Activated CD8-positive, alpha-beta memory T cell treated with anti-CD3 and anti-CD28 coated beads for 4 hours (primary cell): ENCODE measurements at places on chromosomes 5 and 9.

GRCh38 chr5:16906255-16906654 lies 29.8 kb downstream of the MYO10 start:
- no peak for DNase-seq

- no peak for DNase-seq
These were observed 21.3 kb downstream of the MAML1 start for GRCh38 chr5:179753971-179754370.

DNA sequence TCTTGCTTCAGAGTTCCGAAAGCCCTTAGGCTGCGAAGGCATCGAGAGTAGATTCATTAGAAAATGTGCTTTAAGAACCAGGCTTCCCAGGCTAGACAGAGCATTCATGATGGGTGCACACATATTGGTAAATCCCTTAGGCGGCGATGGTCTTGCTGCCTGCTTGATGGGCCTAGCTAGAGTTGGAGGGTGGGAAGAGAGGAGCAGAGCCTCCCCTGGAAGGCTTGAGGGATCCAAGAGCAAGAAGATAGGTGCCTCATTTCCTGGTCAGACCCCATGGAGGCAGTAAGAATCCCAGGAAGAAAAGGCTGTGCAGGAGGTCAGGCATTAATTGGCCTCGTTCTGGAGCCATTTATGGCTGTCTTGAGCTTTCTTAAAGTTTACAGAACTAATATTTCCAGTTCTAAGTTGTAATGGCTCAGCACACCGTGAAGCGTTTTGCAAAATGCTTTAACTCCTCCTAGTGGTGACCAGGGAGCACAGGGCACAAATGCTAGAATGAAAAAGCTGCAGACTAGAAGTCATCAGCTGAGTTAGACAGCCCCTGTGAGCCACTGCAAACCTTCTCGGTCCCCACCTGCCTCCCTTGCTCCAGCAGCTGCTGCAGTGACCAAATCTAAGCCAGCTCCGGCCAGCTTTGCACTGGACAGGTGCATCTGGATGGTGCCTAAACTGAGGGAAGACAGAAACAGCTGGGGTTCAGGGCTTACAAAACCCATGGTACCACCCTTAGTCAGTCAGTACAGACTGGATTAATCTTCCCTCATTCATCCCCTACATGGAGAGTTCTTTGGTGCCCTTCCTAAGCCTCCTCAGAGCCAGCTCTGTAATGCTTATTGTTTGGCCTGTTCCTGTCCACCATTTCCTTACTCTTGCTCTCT lies 14.7 kb downstream of the SLC45A2 start:
- DNase-seq: no peak

GRCh38 chr5:88557881-88558280 lies 289.2 kb upstream of the TMEM161B start:
- DNase-seq: no peak

GRCh38 chr5:74517700-74518099 lies 122.8 kb downstream of the ENC1 start:
- no peak for DNase-seq

DNA sequence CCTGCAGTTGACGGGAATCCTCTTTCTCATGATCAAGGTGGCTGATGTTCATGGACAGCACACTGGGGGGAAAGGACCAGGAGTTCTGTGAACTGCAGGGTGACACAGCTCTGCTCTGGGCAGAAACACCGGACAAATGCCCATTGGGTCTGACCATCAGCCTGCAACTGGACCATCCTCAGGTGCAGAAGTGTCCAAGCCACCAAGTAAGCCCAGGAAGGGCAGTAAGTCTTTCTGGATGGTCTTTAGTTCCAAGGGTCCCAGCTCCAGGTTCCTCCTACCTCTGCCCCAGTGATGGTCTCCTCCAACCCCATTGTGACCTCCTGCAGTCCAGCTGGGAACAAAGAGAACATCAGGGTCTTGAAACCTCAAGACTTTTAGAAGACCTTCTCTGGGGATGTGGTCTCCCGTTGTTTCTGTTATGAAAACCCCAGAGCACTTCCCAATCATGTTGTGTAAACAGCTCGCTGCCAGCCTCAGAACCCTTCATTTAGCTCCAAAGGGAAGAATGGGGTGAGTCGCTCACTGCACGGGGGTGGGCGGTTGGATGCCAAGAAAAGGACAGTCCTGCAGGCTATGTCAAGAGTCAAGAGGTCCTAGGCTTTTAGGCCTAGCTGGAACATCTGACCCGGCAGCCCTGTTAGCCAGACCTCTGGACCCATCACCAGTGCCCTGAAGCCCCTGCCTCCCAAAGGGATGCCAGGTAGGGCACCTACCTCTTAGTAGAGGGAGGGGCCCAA lies 41.8 kb upstream of the TCF7 start:
- no peak for DNase-seq

- DNase-seq: no peak
These were observed 314.4 kb upstream of the EFNA5 start for GRCh38 chr5:107985144-107985543.

GRCh38 chr5:179488491-179488890 lies 61.9 kb upstream of the RUFY1 start:
- no peak for DNase-seq

DNA sequence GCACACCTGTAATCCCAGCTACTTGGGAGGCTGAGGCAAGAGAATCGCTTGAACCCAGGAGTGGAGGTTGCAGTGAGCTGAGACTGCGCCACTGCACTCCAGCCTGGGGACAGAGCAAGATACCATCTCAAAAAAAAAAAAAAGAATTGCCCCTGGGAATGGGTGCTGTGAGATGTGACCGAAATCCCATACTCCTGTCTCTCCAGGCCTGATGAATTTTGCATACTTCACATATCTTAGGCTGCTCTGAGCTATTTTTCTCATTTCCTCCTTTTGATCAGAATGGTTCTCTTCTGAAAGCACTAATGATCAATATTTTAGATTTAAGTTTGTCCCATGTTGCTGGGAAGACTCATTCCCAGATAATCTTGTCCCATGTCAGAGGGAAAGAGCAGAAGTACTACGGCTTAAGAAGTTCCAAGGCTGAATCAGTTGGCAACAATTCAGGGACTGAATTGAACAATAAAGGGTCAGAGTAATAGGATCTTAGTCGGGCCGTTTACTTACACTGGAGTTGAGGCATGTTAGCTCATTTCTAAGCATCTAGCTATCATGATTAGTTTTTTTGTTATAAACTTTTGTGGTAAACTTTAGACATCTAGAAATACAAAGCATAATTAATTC lies 44.2 kb upstream of the TENT2 start:
- no peak for DNase-seq

DNA sequence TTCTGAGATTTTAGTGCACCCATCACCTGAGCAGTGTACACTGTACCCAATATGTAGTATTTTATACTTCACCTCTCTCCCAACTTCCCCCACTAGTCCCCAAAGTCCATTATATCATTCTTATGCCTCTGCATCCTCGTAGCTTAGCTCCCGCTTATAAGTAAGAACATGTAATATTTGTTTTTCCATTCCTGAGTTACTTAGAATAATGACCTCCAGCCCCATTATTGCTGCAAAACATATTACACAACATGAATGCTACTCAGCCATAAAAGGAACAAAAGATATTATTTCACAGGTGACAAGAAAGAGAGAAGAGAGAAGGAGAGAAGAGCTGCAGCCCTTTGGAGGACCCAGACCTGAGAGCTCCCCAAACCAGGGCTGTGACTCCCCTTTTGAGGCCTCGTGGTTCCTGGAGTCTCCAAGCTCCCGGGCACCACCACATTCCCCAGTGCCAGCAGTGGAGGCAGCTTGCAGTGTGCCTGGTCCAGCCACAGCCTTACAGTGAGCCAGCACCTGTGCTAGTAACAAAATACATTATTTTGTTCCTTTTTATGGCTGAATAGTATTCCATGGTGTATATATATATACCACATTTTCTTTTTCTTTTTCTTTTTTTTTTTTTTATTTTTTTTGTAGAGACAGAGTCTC lies 194.5 kb upstream of the DAB2 start:
- DNase-seq: no peak

GRCh38 chr5:8417316-8418048 lies 548.5 kb downstream of the MTRR start:
- DNase-seq: no peak

- no peak for DNase-seq
These were observed 152.4 kb downstream of the BRINP1 start for GRCh38 chr9:119216651-119217331.
